ENCODE measurements at places on chromosomes 11 and 22.

- peak; percentile 42 for DNase-seq
Measured at GRCh38 chr22:19109198-19110063, 12.8 kb downstream of the DGCR2 start.

GRCh38 chr11:102323542-102324251, 6.4 kb downstream of the BIRC3 start:
- no peak for DNase-seq

- no peak for DNase-seq
Measured at GRCh38 chr11:96065379-96065778, 141.5 kb upstream of the MTMR2 start.

GRCh38 chr11:73365352-73366264, 10.6 kb upstream of the RELT start:
- DNase-seq: no peak

- no peak for DNase-seq
Measured at GRCh38 chr11:104487046-104487806, 323.3 kb upstream of the PDGFD start.

- DNase-seq: peak; percentile 40
Measured at GRCh38 chr11:77039491-77040400, 5.5 kb downstream of the B3GNT6 start.

All from stimulated activated CD4-positive, alpha-beta T cell treated with anti-CD3 and anti-CD28 coated beads, Interleukin-2, amount 100 ng/mL, for 24 hours (primary cell).